ENCODE measurements at places on chromosomes 16 and 17.

GRCh38 chr16:50271148-50272041, 5.0 kb downstream of the ADCY7 start:
- DNase-seq: no peak

GRCh38 chr17:20781260-20781659, 201.7 kb downstream of the CDRT15L2 start:
- DNase-seq: no peak

DNA sequence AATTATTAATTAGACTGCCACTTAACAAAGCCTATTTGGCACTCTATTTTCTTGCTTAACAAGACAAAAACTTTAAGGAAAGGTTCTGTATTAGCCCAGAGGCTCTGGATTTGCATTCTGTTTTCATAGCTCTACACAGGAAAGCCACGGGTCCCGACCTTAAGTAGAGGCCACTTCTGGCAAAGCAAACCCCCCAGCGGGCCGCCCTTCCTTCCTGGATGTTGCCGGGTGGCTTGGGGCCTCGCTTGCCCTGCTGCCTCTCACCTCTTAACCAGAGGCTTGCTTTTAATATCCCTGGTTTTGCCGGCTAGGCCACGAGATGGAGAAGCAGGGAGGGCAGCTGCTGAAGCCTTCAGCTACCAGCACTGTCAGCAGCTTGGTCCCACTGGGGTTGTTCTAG, 4.4 kb downstream of the RTN4RL1 start:
- peak; percentile 24 for DNase-seq

- no peak for DNase-seq
Observed at GRCh38 chr16:86862595-86863280, 284.4 kb downstream of the FOXL1 start.

GRCh38 chr17:76561799-76562268, 22.0 kb downstream of the PRCD start:
- no peak for DNase-seq

GRCh38 chr17:58328195-58329034, at the start of gene TSPOAP1:
Gene TSPOAP1, minus strand, starts transcription at chr17:58328795. Its CDS starts 875 bp downstream, at chr17:58327920.
- DNase-seq: peak; percentile 98

DNA sequence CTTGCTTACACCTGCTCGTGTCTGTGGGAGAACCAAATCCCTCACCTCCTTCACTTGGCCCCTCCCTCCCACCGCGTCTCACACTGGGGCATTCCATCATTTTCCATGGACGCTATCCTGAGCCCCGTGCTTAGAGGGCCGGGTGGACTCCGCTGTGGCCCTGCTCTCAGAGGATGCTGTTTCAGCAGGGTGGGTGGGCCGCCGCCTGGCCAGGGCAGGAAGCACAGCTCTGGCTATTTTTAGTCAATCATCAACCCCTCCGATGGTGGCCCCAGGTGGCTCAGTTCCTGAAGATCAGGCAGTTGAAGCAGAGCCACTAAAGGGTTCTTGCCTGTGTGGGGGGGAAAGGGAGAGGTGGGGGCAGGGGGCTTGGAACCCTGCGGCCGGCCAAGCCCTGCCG, 230.3 kb downstream of the ENGASE start:
- no peak for DNase-seq

- no peak for DNase-seq
Observed at GRCh38 chr17:10612957-10613744, 44.0 kb downstream of the MYH3 start.

DNA sequence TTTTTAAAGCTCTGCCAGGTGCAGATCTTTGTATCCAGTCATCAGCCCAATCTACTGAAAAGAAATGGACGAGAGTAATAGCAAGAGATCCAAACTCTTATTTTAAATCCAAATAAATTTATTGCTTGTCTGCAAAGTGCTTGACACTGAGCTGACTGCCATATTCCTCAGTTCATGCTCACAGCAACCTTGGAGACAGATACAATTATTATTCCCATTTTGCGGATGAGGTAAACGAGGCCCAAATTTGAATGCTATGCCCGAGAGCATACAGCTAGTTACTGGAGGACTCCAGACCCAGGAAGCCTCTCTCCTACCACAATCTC, 620 bp downstream of the NOB1 start:
- DNase-seq: no peak

- no peak for DNase-seq
Observed at GRCh38 chr16:70410734-70411133, 28.2 kb downstream of the ST3GAL2 start.

DNA sequence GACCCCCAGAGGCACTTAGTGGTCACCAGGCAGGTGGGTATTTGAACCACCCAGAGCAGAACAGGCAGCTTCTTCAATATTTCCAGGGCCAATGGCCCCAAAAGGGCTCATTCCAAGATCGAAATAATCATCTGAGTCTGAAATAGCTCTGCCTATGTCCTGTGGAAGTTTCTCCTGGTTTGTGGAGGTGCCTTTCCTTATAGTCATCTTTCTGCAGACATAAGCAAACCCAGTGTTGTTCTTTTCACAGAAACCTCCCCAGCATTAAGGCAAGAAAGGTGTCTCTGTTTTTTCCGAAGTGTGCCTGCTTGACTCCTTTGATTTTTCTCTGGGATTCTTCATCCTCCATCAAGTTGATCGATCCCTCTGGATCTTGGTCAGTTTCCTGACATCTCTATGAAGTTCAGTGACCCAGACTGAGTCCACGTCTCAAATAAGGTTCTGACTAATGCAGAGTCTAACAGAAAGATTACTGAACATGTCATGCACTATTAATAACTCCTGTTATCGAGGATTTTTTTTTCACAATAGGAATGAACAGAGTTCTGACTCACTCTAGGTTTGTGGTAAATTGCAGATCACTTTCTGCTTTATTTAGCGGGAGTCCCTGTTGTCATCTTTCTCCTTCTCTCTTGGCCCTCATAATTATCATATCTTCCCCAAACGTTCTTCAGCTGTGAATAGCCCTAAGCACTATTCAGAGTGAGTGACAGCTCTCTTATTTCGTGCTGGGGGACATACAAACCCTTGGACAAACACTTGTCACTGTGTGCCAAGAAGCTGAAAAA, 1.5 kb downstream of the LRRC3C start:
- DNase-seq: peak; percentile 24

GRCh38 chr17:40633871-40634270, 13.7 kb downstream of the SMARCE1 start:
- no peak for DNase-seq

DNA sequence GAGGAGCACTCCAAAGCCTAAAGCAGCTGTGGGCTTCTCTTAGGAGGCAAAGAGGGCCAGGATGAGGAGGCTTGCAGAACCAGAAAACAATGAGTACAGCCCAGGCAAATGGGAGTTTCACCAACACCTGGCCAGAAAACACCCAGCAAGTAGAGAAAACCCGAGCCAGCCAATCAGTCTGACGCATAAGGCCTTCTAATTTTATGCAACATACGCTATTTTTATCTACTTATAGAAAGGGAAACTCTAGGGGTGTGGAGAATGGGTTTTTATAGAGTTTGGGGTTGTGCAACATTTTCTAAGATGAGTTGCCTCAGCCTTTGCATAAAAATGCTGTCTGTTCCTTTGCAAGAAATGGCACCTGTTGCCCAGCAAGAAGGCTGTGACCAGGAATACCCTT, 529.0 kb upstream of the CDH5 start:
- DNase-seq: no peak

DNA sequence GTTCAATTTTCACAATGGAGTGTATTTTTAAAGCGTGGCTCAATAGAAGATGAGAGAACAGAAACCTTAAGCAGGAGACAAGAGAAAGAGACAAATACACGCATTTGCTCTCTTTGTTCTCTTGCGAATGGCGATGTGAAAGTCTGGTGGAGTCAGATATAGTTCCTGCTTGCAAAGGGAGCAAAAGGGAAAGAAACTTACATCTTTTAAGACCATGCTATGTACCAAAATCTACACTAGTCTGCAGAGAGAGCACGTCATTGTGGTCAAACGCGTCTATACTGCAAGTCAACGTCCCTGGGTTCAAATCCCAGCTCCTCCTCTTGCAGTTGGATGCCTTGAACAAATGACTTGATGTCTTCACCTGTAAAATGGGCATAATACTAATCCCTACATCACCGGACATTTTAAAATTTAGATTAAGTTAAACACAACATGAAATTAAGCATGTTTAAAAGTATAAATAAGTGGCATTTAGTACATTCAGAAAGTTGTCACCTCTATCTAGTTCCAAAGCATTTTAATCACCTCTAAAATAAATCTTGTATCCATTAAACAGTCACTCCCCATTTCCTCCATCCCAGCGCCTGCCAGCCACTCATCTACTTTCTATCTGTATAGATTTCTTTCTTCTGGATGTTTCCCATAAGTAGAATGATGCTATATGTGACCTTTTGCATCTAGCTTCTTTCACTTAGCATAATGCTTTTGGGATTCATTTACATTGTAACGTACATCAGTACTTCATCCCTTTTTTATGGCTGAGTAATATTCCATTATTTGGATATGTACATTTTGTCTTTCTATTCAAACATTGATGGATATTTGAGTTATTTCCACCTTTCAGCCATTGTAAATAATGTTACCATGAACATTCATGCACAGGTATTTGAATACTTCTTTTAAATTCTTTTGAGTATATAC, 406.9 kb downstream of the TMEM114 start:
- DNase-seq: no peak

DNA sequence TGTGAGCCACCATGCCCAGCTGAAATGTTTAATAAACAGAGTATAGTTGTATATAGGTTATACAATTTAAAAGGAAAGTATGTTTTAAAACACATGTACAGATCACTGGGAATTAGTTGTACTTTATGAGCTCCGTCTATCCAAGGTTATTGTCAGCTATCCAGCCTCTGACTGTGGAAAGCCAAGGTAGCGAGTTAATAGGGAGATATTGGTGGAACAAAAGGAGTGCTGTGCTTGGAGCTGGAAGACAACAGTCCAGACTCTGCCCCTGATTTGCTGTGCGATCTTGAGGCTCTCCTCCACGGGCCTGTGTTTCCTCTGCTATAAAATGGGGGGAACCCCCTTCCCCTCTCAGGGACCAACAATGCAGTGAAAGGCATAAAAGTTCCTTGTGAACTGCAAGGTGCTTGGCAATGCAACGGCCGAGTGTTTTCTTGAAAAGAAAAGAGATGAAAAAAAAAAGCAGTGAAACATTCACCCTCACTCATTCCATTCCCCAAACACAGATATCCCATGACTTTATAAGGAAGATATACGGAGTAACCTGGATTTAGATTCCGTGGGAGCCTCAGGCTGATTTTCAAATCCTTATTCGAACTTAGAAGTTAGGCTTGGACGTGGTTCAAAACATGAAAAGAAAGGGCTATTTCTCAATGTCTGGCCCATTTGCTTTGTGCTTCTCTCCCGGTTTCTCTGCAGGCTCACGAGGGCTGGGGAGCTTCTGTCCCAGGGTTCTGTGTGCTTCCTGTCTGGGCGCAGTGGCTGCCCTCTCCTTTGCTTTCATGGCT, 34.1 kb downstream of the CUEDC1 start:
- DNase-seq: no peak

DNA sequence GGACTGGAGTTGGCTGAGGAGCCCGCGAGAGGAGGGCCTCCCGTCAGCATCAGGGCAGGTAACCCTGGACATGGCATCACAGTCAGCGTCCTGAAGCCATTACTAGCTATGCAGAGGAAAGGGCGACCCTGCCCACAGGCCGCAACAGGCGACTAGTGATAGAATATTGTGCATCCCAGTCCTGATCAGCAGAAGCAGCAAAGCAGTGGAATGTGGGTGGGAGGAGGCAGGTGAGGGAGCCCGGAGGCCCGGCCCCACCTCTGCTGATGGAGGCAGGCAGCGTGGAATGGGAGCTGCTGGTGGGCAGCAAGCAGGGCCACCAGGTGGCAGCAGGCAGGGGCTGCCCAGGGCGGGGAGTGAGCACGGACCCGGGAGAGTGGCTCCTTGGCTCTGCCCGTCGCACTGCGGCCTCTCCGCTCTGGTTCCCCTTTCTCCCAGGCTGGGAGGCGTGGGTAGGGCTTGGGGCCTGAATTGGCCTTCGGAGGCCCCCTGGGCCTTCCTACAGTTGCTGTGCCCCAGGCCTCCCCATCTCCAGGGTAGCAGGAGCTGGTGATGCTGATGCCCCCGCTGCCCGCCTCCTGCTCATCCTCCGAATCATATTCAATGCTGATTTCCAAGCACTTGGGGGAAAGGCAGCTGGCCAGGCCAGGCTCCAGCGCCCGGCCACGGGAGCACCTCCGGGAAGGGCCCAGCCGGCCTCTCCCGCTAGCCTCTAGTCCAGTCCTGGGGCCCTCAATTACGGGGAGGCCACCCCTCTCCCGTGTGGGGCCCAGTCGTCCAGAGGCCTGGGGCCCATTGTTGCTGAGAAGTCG, 20.2 kb downstream of the TSPOAP1 start:
- DNase-seq: no peak

DNA sequence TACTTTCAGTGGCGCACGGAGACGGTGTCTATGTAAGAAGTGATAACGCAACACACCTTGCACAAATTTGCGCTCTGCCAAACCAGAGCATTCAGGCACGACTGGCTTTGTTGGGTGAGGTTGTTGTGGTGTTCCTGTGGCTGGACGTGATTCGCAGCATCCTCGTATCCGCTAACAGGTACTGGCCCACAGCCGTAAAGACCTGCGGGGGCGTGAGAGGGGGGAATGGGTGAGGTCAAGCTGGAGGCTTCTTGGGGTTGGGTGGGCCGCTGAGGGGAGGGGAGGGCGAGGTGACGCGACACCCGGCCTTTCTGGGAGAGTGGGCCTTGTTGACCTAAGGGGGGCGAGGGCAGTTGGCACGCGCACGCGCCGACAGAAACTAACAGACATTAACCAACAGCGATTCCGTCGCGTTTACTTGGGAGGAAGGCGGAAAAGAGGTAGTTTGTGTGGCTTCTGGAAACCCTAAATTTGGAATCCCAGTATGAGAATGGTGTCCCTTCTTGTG, 510.9 kb downstream of the KCNJ18 start:
- no peak for DNase-seq

DNA sequence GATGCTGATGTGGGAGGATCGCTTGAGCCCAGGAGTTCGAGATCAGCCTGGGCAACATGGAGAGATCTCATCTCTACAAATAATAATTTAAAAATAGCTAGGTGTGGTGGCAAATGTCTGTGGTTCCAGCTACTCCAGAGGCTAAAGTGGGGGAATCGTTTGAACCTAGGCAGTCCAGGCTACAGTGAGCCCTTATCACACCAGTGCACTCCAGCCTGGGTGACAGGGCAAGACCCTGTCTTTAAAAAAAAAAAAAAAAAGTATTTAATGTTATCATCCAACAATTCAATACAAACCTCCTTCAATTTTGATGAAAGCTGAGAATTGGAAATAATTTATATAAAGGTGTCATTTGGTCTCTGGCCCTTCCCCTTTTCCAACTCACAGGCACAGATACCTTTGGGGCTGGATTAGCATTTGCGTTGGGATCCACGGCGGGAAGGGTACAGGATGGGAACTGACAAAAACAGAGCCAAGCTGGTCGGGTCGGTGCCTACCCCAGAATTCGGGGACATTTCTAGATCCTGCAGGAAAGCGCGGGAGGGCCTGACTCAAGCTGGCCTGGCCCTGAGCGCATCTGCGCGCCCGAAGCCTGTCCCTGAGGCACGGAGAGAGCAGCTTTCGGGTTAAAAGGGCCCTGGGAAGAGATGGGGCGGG, 860 bp upstream of the DCAF7 start:
- no peak for DNase-seq

- no peak for DNase-seq
Observed at GRCh38 chr17:36807496-36808179, 129.6 kb upstream of the LHX1 start.

GRCh38 chr17:78899361-78900260, 3.4 kb downstream of the CEP295NL start:
- DNase-seq: no peak

GRCh38 chr17:2916461-2916860, 120.2 kb downstream of the RAP1GAP2 start:
- no peak for DNase-seq

GRCh38 chr16:68361485-68361884, 50.7 kb downstream of the PRMT7 start:
- no peak for DNase-seq
